ENCODE measurements at places on chromosomes 2 and 18.

DNA sequence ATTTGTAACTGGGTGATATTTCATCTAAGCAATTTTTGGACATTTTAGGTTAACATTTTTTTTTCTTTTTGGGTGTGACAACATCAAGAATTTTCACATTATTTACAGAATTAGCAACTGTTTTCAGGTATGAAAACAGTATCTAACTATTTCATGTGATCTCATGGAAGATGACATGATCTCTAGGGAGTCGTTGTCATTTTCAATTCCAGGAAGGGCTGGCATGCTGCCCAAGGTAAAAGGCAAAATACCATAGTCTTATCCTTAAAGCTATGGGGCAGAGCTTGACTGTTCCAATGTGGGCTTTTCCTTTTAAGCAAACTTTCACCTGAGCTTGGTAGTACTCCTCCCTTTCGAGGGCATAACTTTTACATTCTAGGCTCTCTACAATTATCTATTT is 443.7 kb downstream of the DSEL start:
- DNase-seq = no peak

DNA sequence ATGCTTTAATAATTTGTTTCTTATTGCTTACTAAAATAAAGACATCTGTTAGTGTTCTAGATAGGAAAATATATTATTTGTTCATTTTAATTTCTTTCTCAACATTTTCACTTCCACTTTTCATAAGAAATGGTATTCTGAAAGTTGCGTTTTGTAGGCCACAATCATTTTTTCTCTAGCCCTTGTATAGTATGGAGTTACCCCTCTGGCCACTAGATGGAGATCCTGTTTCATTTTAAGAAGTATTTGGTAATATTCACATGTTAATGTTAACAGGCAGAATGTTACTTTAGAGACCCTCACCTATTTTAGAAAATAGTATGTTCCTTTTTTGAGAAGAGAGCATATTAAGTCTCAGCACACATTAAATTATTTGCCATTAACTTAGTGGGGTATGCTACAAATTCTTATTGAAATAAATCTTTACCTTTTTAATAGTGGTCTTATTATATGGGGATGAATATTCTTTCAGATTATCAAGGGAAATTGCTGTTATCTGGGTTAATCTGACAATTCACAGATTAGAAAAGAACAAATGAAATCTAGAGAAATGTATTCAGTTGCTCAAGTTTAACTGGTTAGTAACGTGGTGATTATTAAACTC is 73.9 kb upstream of the TTC27 start:
- peak; percentile 38 for DNase-seq

GRCh38 chr2:60447943-60448342 is 105.5 kb downstream of the BCL11A start:
- no peak for DNase-seq

DNA sequence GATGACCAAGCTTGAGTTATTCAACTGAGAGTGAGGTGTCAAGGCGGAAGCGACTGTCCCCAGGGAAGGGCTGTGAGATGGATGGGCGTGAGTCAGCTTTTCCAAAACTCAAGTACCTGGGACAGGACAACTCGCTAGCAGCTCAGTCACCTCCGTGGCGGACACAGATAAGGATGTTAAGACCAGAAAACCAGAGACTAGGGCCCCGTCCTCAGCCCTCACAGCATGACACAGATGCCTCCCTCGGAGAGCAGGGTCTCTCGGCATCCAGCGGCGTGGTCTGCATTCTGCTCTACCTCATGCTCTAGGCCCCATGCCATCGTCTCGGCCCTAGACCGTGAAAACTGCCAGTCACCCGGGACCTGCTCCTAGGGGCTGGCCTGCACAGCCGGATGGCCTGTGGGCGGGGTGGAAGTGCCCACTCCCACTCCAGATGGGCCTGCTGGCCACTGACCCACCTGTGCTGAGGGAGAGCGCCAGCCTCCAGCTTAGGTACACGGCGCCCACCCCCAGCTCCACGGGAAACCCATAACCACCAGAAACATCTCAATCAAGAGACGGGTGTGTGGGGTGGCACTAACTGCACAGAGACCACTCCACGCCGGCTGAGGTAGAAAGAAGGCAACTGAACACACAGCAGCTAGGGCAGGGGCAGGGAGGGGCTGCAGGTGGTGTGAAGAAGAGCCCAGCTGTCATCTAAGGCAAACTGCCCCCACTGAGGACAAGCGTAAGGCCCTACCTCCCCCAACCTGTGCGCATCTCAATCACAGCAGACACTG is 39.8 kb downstream of the ANO7 start:
- no peak for DNase-seq

DNA sequence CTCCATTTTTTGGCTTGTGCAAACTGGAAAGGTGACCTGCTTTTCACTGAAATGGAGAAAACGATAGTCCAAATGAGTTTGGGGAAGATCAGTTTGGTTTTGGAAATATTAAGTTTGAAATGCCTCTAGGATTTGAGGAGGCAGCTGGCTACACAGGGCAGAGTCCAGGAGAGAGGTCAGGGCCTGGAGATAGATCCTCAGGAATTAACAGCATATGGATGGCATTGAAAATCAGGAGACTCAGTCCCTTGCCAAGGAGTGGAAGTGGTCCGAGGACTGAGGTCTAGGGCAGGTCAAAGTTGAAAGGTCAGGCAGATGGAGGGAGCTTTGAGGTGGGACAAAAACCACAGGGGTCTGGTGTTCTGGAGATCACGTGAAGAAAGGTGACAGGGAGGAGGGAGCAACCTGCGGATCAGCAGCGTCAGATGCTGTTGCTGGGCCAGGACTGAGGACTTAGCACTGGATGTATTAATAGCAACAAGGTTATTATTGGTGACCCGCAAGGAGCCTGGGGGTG is 83.7 kb downstream of the EIF2AK3 start:
- no peak for DNase-seq

DNA sequence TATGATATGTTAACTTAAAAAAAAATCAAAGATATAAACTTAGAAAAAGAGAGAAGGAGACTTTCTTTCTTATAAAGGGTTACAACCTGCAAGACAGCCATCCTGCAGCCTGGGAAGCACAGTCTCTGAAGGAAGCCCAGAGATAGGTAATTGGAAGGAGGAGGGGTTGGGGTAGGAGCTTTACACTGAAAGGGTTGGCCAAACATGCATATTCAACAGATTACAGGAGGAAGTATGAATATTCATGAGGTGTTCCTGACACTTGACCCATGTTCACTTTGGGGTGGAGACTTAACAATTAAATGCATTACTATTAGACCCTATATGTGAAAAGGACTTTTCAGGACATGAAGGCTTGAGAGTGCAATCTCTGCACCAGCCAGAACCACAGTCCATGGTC is 71.7 kb upstream of the CDH2 start:
- DNase-seq = no peak

GRCh38 chr2:145464866-145465265 is 944.9 kb upstream of the ZEB2 start:
- DNase-seq = no peak

DNA sequence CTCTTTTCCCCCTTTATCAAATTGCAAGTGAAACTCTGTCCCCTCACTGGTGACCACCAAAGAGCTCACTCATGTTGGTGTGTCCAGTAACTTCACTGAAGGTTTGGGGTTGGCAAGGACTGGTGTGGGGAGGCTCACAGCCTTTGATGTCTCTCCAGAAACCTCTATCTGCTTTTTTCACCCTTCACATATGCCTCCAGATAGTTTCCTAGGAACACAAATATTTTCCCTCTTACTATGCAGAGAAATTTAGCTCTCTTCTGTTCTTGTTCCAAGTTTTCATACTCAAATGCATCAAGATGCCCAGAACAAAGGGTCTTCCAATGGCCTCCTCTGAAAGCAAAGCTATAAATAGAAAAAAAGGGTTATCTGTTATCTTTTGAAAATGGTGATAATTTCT is 20.7 kb downstream of the DTNA start:
- DNase-seq = no peak

DNA sequence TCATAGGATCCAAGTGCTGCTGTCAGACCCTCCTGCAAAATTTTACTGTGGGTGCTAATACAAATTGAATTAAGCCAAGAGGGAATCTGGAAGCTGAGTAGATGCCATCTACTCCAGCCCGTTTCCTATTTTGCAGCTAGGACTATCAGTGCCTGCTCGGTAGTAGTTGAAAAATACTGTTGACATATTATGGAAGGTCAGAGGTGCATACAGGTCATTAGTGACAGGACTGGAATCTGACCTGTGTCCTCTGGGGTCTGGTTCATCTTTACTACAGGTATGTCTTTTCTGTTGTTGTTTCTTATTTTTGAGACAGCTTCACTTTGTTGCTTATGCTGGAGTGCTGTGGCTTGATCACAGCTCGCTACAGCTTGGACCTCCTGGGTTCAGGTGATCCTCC is 58.8 kb downstream of the MAP4K4 start:
- DNase-seq = no peak

DNA sequence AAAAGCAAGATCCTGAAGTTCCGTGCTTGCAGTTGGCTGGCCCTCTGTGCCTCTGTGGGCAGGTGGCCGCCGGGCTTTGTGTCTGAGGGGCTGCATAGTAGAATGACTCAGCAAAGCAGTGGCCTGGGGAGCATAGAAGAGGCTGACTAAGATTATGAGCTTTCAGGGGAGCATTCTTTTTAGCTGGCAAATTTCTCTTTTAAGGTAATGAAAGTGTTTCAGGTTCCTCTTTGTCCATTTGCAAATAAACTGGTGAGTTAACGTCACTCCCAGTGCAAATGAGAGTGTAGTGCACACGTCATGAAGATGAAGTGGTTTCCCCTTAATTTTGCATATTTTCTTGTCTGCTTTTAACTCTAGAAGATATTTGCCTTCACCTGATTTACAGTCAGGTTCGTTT is 98.6 kb downstream of the BCL2L11 start:
- peak; percentile 90 for DNase-seq

- DNase-seq = no peak
Measured at GRCh38 chr2:57182916-57183315, 863.7 kb upstream of the VRK2 start.

DNA sequence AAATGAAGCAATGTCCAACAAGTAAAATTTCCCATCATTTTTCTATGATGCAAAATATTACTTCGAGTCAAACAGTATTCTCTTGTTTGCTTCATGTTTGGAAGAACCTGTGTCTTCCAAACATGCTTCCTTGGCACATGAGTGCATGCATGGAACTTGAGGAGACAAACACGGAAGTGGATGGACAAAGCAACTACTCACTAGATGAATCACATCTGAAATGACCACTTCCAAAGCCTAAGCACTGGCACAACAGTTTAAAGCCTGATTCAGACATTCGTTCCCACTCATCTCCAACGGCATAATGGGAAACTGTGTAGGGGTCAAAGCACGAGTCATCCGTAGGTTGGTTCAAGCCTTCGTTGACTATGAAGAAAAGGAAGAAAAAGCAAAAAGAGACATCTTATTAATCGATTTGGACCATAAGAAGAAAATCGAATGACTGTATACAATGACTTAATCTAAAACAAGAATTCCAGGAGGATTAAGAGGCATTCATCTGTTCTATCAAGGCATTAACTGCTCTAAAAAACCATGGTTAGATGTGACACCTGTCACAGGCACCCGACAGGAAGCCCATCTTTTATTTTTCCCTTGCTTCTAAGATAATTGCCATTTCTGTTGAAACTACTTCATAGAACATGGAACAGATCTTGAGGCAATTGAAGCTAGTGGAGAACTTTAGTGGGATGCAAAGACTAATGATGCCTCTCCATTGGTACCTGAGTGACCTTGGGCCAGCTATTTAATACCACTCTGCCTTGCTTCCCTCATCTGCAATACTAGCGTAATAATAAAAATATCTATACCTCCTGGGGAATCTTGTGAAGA is 56.0 kb downstream of the ATIC start:
- no peak for DNase-seq

- no peak for DNase-seq
Measured at GRCh38 chr2:9258501-9258900, 51.9 kb downstream of the ASAP2 start.

DNA sequence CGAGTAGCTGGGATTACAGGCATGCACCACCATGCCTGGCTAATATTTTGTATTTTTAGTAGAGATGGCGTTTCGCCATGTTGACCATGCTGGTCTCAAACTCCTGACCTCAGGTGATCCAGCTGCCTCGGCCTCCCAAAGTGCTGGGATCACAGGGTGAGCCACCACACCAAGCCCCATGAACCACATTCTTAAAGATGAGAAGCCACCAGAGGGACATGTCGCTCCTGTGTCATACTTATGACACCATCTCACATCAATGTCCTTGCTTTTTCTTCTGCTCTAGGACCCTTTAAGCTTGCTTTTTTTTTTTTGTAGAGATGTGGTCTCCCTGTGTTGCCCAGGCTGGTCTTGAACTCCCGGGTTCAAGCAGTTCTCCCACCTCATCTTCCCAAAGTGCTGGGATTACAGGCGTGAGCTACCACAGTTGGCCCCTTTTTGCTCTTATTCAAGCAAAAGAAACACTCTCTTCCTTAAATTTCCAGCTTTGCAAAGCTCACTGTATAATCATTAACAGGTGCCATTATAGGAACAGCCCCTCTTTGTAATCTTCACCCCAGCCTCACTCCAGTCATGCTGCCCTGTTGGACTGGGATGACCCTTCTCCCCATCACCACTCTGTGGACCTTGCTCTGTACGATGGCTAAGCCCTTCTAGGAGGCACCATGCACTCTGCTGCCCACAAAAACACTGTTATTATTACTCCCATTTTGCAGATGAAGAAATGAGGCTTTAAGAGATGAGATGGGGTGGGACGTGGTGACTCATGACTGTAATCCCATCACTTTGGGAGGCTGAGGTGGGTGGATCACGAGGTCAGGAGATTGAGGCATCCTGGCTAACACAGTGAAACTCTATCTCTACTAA is 10.8 kb upstream of the KCNG3 start:
- no peak for DNase-seq

- DNase-seq = no peak
Measured at GRCh38 chr2:166436189-166436588, 57.9 kb downstream of the SCN7A start.

GRCh38 chr2:98472132-98472650 is 27.5 kb downstream of the INPP4A start:
- DNase-seq = no peak

DNA sequence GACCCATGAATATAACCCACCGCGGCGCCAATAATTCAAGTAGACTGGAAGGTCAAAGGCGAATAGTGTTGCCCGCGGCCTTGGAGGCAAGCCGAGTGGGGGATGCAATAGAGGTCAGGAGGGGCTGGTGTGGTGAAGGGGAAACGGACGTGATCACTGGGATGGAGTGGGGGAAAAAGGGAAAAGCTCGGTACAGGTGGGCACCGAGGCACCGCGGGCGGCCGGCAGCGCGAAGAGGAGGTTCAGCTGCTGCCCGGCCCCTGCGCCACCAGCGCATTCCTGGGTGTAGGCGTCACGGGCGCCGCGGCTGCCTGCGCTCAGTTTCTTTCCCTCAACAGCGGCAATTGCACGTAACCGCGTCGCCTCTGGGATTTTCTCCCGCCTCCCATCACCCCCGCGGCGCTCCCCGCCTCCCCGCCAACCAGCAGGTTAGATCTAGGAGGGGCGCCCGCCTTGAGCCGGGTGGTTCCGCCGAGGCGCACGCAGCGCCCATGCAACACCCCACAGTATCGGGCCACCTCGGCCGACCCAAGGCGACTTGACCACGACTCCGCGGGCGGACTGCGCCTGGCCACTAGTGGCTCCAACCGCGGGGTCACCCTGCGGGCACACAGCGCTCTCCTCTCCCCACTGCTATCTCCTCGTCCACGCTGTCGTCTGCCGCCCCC is 1.5 kb downstream of the RND3 start:
- DNase-seq = no peak

- no peak for DNase-seq
Measured at GRCh38 chr2:162926501-162926900, 87.9 kb upstream of the KCNH7 start.

GRCh38 chr2:234666911-234667310 is 170.0 kb upstream of the ARL4C start:
- DNase-seq = no peak

- DNase-seq = no peak
Measured at GRCh38 chr2:164928101-164928673, 27.1 kb downstream of the SLC38A11 start.

- no peak for DNase-seq
Measured at GRCh38 chr2:36594849-36595248, 3.1 kb downstream of the FEZ2 start.

Data from GM12864 (cell line).